ENCODE measurements at places on chromosomes 7 and 10.

- no peak for DNase-seq
Observed at GRCh38 chr7:101942603-101943210, 125.3 kb downstream of the CUX1 start.

- no peak for DNase-seq
Observed at GRCh38 chr10:34538281-34538829, 276.7 kb downstream of the PARD3 start.

DNA sequence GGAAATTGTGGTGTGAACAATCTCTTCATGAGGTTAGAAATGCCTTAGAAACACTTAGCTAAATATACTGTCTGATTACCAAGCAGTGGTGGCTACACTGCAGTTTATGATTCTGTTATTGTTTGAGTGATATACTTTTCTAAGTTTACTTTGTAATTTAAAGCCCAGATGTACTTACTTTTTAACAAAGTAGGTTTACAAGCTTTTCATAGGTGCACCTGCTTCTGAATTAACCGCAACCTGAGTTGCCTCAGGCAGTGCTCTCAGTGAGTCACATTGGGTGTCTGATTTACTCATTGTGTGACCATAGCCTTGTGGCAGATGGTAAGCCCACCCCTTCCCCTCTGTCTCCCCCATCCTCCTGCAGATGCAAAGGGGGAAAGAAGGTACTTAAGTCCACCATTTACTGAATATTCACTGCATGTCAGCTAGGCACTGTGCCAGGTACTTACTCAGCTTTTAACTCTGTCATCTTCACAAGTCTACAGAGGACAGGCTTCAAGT is 9.0 kb downstream of the MTURN start:
- DNase-seq, result no peak

DNA sequence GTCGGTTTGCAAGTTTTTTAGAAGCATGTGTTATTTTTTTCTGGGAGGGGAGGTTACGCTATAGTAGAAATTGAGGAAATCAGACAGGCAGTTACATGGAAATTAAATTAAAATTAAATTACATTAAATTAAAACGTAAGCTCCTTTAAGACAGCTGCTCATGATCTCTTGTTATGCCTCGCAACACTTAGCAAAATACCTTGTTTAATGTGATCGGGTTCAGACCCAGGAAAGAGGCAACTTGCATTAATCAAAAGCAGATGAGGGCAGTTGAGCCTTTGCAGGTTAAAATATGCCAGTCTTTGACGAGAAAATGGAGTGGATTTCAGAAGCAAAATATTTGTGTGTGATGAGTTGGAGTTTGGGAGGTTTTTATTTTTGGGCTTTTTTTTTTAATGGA is 651.8 kb downstream of the INHBA start:
- DNase-seq, result no peak

DNA sequence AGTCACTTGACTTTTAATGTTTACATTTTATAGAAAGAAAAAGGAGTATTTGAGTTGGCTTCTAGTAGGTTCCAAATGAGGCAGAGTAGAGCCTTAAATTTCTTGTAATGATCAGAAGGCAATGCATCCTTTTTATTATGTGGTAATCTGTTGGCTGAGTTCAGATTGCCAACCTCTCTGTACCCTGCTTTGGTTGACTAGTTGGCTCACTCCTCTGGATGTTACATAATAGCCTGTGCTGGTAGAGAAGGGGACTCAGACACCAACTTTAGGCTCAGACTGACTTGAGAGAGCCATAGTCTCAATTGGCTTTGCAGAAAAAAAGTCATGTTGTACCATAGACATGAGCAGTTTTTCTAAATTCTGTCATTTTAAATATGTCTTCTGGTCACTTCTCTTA is 46.8 kb upstream of the GLCCI1 start:
- DNase-seq, result no peak

- DNase-seq, result no peak
Observed at GRCh38 chr10:5553400-5554170, 28.8 kb downstream of the CALML3 start.

GRCh38 chr7:33221390-33221789 is 92.0 kb downstream of the BBS9 start:
- DNase-seq, result no peak

GRCh38 chr7:133807624-133808492 is 319.3 kb upstream of the LRGUK start:
- DNase-seq, result no peak

DNA sequence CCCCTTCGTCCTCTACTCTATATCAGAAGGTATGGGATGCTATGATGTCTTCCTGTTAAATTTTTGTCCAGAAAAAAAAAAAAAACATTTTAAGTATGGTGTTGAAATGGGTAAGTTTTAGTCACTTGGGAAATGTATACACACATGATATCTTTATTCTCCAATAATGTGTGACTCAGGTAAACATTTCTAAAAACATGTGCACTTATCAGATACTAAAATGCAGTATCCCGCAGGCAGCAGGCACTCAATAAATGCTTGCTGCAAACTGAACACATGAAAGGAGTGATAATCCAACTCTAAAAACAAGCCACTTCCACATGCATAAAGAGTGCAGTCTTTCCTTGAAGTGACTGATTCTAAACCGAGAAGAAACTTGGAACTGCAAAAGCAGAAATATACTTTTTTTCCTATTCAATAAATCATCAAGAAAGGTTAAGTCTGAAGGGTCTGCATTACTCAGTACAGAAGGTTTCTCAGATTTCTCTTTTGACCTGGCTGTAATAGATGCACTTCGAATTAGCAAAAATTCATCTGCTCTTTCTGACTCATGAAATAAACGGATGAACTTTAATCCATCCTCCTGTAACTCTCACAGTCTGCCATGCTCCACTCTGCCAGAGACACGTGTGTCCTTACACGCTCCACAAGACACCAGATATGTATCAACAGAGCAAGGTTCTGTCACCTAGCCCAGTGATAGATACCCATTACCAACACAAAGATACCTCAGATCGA is 84.0 kb downstream of the HIPK2 start:
- no peak for DNase-seq

DNA sequence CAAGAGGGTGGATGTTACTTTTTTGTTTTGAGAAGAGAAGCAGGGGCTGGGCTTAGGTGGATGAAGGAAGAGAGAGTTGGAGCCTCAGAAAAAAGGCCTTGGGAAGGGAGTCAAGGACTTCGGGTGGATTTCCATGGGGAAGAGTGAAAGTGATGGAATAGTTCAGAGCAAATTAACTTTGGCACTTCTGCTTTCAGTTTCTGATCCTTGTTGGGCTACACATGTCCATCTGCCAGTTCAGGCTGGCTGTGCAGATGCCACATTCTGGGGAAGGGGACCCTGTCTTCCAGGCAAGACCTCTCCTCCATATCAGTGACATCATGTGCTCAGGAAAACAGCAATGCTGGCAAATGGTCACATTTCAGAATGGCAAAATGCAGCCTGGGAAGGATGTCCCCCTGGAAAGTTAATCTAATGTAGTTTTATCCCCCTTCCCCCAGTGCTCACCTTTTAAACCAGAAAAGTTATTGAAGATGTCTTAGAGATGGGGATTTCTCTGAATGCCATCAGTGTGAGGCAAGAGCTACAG is 86.0 kb downstream of the WDFY4 start:
- no peak for DNase-seq

GRCh38 chr7:36810489-36810888 is 86.2 kb upstream of the AOAH start:
- no peak for DNase-seq

Data from right atrium auricular region (tissue), 2 donors.